ENCODE measurements at places on chromosomes 2 and 18.

- peak; percentile 65 for DNase-seq
Measured at GRCh38 chr18:37335409-37335736, 230.2 kb downstream of the CELF4 start.

DNA sequence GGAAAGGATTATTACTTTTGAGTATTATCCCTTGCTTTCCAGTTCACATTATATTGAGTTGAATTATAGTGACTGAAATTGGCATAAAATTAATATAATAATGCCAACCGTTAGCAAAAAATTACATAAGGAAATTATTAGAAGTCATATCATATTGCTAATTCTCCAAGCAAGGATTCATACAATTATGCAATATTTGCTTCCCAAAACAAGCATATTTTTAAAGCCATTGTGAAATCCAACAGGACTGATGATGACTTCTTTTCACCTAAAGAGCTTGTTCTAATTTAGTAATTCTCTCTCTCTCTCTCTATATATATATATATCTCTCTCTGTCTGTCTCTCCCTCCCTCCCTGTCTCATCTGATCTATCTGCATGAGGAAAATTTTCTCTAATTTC is 283.5 kb downstream of the DSEL start:
- DNase-seq = no peak

- no peak for DNase-seq
Measured at GRCh38 chr2:107742460-107743027, 84.1 kb upstream of the RGPD4 start.

DNA sequence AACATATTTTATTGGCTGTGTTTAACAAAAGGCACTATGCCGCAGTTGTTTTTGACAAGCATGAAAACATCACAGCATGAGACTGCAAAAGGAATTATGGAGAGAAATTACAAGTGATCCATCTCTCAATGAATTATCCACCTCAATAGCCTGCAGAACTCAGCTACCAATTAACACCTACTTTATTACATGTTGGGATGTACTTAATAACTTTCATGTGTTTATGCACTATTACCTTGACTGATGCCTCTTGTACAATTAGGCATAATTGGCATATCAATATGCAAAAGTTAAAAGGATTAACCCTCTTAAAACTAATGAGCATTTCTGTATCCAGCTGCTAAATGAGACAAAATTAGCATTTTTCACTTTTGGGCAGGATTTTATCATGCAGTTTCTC is 27.8 kb downstream of the ARHGAP15 start:
- DNase-seq = no peak

GRCh38 chr2:209181984-209182383 is 241.9 kb upstream of the MAP2 start:
- no peak for DNase-seq

DNA sequence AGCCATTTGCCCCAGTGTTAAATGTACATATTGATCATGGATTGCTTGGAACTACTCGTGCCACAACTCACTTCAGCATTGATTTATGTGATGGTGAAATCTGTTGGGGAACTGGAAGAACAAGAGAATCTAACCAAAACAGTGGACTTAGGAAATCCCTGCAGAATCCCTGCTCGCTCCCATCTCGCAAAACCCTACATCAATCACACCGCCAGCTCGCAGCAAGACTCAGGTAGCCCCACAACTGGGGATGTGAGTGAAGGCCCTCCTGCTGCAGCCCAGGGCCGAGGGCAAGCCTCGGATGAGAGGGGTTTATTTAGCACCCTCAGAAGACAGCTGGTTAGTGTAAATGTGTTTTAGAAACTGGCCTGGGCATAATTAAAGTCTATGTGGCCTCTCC is 171.6 kb downstream of the ANAPC1 start:
- no peak for DNase-seq

GRCh38 chr2:10103179-10103578 is 19.4 kb upstream of the RRM2 start:
- DNase-seq = no peak

GRCh38 chr2:237558961-237559641 is 7.3 kb upstream of the PRLH start:
- no peak for DNase-seq

DNA sequence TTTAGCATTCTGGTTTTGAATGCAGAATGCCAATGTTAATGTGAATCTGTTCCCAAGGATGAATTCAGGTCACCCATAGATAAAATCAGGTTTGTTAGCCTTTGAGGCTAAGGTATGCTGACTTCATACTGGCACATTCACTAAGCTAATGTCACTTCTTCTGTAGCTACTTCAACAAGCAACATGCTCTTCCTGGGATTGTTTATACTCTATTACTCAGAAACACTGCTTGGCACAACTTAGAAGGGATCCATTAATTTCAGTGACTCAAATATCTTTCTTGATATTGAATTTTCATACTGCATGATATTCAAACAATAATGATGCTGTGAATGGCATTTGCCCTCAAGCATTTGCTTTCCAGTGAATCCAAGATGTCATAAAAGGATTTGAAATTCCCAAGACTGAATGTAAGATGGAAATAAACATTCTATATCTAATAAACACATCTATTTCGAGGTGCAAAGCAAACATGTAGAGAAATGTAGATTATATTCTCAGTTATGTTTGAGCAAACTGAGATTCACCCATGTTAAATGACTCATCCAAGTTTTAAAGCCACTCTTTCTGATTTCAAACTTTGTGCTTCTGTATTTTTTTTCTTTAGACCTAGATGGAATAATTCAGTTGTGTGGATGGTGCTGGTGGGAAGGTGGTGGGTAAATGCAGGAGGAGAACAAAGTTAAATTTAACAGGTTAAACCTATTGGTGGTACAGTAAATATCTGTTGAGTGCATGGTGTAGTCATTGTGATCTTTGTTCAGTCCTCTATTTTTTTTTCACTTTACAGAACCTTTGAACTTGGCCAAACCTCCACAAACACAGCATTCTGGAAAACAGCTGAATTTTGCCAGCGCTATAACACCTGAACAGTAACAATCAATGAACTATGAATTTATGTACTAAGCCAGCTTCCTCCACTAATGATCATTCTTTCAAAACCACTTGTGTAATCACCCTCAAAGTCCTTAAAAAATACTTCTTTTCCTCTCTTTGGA is 162.1 kb upstream of the XIRP2 start:
- no peak for DNase-seq

DNA sequence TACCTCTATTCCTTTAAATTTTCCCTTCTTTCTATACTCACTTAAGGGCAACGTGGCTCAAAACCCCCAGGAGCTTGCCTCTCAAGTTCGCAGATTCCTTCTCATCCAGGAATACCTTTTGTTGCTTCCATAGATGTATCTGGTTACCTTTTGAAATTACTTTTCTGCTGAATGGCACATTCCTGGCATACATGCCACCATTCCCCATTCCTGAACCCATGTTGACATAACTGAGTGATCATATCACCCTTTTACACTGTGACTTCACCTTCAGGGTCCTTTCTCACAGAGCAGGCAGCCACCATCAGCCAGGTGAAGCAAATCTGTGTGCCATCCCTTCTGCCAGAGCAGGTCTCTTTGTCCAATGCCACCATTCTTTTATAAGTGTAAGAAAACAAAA is 615.8 kb downstream of the ARHGAP15 start:
- peak; percentile 42 for DNase-seq

DNA sequence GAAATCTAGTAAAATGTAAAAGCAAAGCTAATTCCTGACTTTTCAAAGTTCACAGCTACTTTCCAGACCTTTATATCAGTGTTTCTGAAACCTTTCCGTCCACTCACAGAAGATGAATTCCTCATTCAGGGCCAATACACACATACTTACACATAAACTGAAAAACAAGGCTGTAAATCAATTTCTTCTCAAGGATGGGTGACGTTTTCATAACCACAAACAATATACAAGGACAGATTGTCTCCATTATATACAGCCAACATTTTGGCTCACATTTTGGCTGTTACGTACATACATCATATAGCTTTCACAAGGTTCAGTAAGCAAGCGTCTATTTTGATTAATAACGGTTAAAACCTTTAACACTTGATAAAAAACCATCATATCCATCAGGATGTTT is 1.4 kb downstream of the RPRD1A start:
- DNase-seq = no peak

- DNase-seq = no peak
Measured at GRCh38 chr2:149732730-149733290, 145.2 kb upstream of the MMADHC start.

DNA sequence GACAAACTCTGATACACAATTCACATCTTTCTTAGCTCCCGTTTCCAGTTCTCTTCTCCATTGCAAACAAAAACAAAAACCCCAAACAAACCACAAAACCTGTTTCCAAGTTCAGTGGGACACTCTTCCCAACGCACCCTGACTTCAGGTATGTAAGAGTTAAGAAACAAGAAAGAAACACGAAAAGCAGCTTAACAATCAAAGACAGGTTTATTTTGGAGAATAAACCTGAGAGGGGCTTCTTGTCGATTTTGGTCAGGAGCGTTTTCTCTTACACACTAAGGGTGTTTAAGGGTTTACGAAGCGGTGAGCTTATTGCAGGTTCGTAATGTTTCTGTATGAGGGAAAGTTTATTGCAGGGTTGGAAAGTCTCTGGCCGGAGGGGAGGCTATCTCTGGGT is 905 bp upstream of the ATG16L1 start:
- DNase-seq = no peak

- no peak for DNase-seq
Measured at GRCh38 chr18:76472829-76473228, 22.2 kb downstream of the ZNF516 start.

DNA sequence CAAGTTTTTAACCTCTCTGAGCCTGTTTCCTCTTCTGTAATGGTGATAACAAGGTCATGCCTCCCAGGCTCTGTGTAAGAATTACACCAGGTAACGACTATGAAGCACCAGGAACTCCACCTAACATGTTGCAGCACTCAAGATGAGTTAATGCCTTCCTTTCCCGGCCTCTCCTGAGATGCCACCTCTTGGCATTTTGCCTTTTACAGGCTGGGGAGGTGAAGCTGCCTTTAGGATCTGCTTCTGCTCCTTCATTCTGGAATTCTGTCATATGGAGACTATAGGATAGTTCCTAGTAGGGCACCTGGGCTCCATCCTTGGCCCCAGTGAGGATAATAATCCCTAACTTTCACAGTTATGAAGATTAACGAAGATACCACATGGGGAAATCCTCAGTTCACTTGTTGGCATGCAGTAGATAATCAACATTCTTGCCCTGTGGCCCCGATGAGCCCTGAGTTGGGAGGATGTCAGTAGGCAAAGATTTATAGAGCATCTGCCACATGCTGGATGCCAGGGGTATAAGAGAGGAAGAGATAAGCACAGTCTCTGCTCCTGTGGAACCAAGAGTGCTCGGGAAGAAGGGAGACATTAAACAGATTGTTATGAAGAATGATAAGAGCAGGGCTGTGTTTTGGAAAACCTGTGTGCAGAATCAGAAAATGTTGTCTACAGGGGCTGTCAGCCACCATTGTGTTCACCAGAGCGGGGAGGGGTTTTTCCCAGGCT is 43.9 kb upstream of the KCNF1 start:
- DNase-seq = no peak

DNA sequence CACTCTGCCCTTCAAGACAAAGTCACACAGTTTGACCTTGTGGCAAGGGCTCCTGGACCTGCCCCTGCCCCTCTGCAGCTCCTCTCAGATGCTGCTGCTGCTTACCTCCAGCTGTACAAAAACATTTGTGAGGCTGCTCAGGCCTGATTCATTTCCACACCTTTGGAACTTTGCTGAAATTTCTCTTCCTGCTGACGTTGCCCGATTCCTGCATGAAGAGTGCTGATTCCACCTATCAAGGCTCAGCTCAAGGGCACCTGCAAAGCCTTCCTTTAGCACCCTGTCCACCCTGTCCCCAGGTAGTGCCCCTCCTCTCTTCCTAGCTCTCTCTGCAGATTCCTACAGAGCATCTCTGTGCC is 738.3 kb upstream of the HS6ST1 start:
- no peak for DNase-seq

- no peak for DNase-seq
Measured at GRCh38 chr2:50396298-50396631, 635.7 kb downstream of the NRXN1 start.

- DNase-seq = no peak
Measured at GRCh38 chr2:16824472-16824871, 158.8 kb upstream of the CYRIA start.

DNA sequence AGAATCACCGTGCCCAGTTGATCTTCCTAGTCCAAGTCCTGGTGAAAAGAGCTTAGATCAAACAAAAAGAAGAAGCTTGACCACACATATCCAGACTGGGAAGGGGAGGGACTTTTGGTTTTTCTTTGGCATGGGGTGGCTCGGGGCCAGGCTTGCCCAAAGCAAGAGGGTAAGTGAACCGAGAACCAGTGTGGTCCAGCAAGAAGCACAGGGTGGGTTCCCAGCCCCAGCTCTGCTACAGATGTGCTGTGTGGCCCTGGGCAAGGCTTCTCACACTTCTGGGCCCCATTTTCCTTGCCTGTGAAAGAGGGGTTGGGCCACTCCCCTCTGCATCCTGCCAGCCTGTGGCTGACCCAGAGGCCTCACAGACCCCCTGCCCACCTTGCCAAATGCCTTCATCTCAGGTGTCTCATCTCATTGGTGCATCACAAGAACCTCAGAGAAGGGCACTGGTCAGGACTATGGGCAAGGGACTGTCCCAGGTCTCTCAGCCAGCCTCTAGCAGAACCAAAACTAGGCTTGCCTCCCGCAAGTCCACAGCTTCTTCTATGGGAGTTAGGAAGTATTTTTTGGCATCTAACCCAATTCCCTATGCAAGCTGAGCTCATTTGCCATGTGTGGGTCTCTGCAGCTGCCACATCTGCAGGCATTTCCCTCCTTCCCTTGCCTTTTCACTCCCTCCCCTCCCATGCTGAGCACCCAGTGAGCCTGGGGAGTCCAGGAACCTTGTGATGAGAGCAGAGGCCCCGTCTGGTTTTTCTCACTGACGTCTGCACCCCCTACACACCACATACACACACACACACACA is 6.9 kb downstream of the ATP6V1B1 start:
- DNase-seq = no peak

DNA sequence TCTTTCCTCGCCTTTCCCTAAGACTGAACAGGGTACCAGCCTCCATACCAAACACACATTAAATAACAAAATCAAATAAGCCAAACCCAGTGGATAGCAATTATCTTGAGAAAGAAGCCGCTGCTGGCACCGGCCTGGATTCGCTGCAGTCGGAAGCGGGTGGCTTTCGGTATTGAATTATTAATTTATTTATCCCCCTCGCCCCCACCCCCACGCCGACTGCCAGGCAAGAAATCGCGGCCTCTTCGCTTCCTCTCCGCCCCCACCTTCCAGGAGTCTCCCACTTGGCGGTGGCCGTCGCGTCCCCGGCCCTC is 370 bp upstream of the ZNF804A start:
- no peak for DNase-seq

DNA sequence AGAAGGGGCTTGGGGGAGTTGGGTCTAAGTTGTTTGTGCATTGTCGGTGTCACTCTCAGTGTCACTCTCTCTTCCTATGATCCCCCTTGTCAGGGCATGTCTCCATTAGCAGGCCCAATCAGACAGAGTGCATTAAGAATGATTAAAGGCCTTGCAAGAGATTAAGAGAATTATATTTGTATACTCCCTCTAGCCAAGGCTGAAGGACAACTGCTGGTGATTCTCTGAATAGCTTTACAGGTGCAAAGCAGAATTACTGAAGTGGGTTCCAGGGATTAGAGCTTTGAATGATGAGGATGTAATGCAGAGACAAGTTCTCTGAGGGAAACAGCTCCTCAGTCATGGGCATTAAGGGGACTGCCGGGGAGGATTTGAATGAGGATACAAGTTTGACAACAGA is 104.8 kb upstream of the LGALSL start:
- no peak for DNase-seq

All from iPS-NIHi11 (cell line).